ENCODE measurements at places on chromosomes 13 and 19. TPM values are rescaled to one million over a fixed set of nuclear protein-coding genes. Genes with fewer than 3 reads are reported as not detected.

DNA sequence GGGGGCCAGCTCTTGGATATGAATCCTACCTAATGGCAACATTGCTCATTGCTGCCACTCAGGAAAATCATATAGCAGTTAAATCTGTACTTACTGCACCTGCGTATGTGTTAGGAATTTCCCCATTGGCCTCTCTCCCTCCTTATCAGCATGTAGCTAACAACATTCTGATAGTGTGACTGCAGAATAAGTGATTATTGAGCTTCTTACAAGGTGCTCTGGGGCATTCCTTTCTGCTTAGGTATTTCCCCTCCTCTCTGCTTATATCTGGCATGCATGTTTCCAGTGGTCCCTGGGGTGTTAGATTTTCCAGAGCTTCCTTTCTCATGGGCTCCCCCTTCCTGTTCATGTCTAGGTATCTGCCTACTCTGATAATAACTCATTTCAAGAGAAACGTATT lies 414.1 kb upstream of the SLITRK1 start:
- no peak for DNase-seq

The ZSCAN4 gene
- total RNA-seq = not detected

The LMTK3 gene
- total RNA-seq = not detected

GRCh38 chr19:8512115-8512967 lies 1.6 kb downstream of the ZNF414 start:
- no peak for DNase-seq

- DNase-seq = no peak
Observed at GRCh38 chr13:114000151-114001040, 26.5 kb upstream of the C13orf46 start.

The SCEL gene
- not detected for total RNA-seq

DNA sequence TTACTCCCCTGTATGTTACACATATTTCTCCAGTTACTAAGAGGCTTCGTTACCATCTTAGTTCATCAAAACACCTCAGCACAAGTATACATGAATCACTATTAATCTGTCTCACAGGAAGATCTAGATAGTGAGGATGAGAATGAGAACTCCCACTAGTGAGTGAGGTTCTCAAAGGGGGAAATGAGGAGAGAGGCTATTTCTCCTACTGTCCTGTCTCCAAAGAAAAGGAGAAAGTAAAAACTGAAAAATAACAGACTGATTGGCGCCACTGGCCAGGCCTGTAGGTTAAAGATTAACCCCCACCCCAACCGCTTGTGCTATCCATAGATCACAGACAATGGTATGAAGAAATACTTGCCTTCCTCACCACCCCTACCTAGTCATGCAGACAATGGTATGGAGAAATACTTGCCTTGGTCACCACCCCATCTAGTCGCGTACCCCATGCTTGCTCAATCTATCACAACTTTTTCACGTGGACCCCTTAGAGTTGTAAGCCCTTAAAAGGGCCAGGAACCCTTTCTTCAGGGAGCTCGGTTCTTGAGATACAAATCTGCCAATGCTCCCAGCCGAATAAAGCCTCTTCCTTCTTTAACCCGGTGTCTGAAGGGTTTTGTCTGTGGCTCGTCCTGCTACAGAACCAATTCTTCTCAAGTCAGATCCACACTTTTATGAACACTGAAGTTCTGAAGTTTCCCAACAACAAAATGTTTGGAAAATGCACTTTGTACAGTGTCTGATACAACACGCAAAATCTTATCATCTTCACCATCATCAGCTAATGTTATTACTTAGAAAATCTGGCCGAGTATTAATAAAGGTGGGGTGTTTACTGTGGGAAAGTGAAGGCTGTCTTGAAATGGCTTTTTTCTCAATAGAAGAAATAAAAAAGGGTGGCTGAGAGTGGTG lies 598.1 kb downstream of the UQCRFS1 start:
- DNase-seq = no peak

The CYP4F12 gene
- total RNA-seq = 3.5 TPM

The LCP1 gene
- 94.9 TPM for total RNA-seq

DNA sequence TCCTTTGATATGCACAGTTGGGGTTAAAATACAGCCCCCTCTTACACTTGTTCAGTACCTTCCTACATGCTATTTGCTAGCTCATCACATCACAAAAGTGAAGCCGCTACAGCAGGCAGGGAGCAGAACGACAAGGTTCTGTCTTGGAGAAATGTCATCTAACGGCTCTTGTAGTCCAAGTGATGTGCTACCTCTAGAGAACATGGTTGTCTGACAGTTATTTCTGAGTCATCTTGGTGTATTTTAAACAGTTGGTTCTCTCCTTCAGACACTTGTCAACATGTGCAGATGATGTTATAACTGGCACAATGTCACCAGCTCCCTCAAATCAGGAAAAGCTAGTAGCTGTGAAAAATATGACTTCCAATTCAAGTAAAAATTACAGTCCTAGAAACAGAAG lies 865.0 kb downstream of the PCDH9 start:
- DNase-seq = no peak

- DNase-seq = no peak
Observed at GRCh38 chr19:4108767-4109625, 14.9 kb downstream of the MAP2K2 start.

DNA sequence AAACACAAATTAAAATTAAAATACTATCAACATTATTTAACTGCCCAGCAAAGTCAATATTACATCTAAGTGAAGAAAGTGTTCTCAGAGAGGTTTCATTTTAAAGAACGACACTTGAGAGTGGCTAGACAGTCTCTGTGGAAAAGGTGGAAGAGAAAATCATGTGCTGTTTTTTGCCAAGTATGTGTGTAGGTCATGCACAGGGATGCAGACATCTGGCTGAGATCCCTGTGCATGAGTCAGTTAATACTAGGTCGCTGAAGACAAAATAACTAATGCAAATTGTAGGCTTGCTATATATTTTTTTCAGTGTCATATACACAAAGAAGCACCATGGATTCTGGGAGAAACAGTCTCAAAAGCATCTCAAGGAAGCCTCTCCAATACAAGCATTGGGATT lies 44.3 kb upstream of the ENOX1 start:
- DNase-seq = no peak

- no peak for DNase-seq
Observed at GRCh38 chr19:49801401-49801888, 11.6 kb downstream of the FUZ start.

The RNF17 gene
- not detected for total RNA-seq

The KIR2DL3 gene
- total RNA-seq = not detected

DNA sequence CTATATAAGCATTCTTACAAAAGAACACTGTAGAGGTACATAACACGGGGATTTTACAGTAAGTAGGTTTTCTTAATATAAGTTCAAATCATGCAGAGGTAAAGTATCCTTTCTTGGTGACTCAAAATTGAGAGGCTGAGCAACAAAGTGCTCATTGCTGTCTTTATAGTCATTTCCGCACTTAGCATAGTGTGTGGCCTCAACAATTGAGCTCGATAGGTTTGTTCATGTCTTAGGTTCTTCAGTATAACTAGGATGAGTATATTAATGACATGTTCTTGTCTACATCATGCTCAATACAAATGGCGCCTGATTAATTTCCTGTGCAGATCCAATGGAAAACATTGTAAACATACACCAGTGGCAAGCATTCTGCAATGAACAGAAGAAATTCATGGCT lies 1.4 kb downstream of the WDFY2 start:
- DNase-seq = no peak

The PGLYRP2 gene
- 6.2 TPM for total RNA-seq

The HNRNPA1L2 gene
- total RNA-seq = 4.9 TPM

DNA sequence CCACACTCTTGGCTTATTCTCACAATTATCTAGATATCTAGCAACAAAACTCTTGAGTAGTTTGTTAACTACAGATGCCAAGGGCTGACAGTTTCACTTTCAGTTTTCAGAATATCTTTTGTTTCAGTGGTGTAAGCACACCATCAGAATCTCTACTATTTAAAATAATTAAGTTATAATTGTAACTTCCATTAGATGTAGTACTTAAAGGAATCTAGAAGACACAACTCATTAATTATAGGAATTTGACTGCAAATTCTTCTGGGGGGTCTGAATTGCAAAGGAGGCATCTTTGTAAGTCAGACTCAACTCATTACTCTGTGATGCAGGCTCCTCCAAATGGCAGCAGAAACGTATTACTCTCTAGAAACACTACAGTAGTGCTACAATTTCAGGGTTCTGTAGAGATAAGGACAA lies 44.9 kb upstream of the USPL1 start:
- no peak for DNase-seq

DNA sequence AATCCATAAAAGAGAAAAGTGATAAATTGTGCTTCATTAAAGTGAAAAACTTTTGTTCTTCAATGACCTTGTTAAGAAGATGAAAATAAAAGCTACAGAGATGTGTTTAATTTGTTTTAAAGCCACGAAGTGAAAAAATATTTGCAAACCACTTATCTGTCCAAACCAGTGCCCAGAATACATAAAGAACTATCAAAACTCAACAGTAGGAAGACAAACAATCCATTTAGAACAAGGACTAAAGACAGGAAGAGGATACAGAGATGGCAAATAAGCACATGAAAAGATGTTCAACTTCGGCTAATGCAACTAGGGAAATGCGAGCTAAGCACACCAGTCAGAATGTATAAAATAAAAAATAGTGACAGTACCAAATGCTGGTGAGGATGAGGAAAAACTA lies 15.0 kb downstream of the GJB6 start:
- DNase-seq = no peak

The NCAN gene
- total RNA-seq = not detected
